NCI-H2081 treated with DMSO at 0.1 percent for 48 hours (cell line): ENCODE measurements at places on chromosomes 2 and 18.

GRCh38 chr2:240512109-240512485, 45.7 kb downstream of the ANKMY1 start:
- DNase-seq = no peak

DNA sequence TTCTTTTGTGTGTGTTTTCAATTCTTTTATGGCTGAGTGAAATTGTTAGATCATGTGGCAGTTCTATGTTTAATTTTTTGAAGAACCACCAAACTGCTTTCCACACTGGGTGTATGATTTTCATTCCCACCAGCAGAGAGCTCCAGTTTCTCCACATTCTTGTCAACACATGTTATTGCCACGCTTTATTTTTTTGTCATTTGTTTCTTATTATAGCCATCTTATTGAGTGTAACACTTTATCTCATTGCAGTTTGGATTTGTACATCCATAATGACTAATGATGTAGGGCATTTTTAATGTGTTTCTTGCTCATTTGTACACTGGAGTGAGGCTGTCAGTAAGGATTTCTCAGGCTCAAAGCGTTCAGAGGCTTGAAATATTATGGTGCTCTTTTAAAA, 184.2 kb downstream of the PIEZO2 start:
- no peak for DNase-seq

- DNase-seq = no peak
Measured at GRCh38 chr2:167398873-167399272, 510.6 kb downstream of the XIRP2 start.

DNA sequence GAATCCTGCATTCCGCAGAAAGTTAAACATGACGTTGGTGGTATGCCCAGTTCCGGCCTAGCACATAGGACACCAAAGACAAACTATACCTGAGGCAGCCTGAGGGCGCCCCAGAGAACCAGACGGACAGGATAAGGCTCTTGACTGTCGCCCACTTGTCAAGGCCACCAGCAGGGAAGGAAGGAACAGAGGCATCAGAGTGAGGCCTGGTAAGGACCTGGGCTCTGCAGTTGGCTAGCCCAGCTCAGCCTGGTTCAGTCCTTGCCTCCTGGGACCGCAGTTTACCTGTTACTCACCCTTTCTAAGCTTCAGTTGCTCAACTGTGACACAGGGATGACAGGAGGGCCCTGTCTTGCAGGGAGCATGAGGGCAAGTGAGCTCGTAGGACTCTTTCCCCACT, 82.1 kb downstream of the ACTR2 start:
- no peak for DNase-seq

GRCh38 chr2:120472031-120472430, 126.1 kb downstream of the INHBB start:
- no peak for DNase-seq

GRCh38 chr2:187519419-187520120, 34.7 kb downstream of the TFPI start:
- DNase-seq = no peak

DNA sequence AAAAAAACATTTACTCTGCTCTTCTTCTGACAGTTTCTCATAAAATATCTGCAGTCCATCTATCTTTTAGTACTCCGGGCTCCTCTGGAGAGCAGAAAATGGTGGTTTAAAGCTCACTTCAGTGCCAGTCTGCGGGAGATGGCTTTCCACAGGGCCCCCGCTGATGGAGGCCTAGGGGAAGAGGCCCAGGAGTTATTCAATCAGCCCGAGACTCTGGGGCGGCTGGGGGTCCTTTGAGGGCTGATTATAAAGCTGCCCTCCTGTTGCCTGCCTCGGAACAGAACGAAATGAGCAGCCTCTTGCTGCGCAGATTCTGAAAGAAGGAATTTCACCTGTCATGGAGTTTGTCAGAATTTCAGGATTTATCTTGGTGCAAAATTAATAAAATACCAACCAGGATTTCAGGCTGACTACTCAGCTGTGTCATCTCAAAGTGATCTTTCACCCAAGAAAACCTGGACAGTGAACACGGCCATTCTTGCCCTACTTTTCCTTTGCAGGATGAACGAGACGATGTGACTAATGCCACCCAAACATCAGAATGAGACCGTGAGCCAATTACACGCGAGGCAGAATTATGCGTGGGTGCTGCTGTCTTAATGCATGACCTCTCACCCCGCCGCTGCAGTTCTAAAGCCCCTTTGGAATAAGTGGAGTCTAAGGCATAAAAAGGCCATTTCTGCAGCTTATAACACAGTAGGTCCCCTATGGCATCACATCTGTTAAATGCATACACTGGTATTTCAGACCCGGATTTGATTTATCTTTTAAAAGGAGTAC, 273.8 kb downstream of the ZNF521 start:
- DNase-seq = no peak

DNA sequence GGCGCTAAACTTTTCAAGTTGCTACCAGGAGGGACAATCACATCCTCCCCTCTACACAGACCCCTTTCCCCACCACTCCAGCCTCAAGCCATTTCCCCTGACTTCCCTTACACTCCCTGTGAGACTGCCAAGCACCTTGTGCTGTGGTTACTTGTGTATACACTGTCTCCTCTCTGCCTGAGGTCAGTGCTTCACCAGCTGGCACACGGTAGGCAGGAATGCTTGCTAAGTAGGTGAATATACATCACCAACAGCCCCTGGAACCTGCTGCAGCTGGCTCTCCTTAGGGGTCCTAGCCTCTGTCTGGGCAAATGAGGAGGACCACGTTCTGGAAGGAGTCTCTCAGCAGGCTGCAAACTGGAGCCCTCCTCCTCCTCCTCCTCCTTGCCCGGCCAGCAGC, 38.3 kb upstream of the ACAA2 start:
- no peak for DNase-seq

- no peak for DNase-seq
Measured at GRCh38 chr18:40412410-40412809, 1542.6 kb upstream of the PIK3C3 start.
